CD4-positive, alpha-beta T cell treated with Interleukin-17A for 1 hour (primary cell): ENCODE measurements at places on chromosomes 3 and 15.

- DNase-seq, result no peak
These were observed 9.0 kb downstream of the ACKR4 start for GRCh38 chr3:132606085-132606484.

DNA sequence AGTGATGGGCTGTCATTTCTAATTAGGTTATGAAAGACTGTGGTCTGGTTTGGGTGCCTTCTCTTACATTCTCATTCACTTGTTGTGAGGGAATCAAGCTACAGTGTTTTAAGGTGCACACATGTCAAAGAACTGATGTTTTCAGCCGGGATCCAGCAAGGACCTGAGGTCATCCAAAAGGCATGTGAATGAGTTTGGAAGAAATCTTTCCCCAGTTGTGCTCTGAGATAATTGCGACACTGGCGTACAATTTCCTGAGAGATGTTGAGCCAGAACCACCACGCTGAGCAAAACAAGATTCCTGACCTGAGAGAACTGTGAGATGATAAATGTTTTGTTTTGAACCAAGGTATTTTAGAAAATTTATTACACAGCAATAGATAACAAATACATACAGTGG, 295.3 kb upstream of the SLITRK3 start:
- DNase-seq, result no peak

DNA sequence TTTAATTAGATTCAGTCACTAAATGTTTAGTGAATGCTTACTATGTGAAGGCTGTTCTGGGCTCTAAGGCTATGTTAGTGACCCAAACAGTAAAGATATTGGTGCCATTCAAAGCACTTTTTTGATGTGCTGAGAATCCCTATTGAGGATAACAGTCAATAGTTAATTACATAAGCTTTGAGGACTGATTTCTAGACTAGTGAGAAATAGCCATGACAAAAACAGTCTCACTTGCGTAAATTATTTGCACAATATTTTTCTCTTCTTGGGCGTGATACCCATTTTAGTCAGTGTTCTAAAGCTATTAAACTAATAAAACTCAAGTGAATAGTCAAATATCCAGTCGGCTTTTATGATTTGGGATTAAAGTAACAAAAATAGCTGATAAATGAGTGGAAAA, 74.6 kb downstream of the UBE2E2 start:
- DNase-seq, result no peak

- DNase-seq, result no peak
These were observed 65.7 kb upstream of the IL12A start for GRCh38 chr3:159922861-159923312.

- peak; percentile 15 for DNase-seq
These were observed 9.2 kb upstream of the TMEM212 start for GRCh38 chr3:171833789-171834460.

GRCh38 chr3:67601919-67602608, 52.3 kb downstream of the SUCLG2 start:
- DNase-seq, result peak; percentile 42

DNA sequence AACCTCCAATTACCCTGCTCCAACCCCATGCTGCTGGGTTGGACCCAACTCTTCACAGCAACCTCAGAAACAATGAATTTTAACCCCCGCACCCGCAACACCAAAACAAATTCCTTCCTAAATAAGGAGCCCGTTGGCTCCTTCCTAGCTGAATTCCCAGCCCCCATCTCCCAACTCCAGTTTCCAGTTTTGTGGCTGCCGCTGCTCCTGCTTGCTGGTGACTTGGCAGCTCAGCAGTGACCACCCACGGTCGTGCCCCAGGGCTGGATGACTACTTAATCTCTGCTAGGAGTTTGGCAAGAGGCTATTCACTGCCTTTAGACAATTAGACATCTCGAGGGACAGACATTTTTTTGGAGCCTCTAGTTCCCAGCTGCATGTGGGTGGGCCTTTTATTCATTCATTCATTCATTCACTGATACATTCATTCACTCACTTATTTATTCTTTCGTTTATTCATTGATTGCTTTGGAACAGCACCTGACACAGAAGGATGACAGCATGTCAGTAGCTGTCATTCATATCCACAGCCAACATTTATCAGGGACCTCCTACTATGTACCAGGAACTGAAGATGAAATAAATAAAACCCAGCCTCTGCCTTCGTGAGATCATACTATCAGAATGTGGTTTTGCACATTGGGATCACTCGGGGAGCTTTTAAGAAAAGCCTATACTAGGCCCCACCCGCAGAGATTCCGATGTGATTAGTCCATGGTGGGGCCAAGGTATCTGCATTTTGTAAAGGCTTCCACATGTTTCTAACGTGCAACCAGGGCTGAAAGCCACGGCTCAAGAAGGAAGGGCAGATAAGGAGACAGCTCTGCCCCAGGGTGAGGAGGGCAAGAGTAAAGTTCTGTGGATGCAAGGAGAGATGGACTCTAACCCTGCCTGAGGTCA, 256.5 kb downstream of the SHQ1 start:
- no peak for DNase-seq

- no peak for DNase-seq
These were observed 29.7 kb downstream of the MEIS2 start for GRCh38 chr15:37070686-37071085.
